ENCODE measurements at places on chromosomes 5 and 9.

- no peak for DNase-seq
Observed at GRCh38 chr9:33080534-33080933, 4.1 kb upstream of the SMU1 start.

- DNase-seq = no peak
Observed at GRCh38 chr5:117686926-117687325, 1112.3 kb upstream of the SEMA6A start.

DNA sequence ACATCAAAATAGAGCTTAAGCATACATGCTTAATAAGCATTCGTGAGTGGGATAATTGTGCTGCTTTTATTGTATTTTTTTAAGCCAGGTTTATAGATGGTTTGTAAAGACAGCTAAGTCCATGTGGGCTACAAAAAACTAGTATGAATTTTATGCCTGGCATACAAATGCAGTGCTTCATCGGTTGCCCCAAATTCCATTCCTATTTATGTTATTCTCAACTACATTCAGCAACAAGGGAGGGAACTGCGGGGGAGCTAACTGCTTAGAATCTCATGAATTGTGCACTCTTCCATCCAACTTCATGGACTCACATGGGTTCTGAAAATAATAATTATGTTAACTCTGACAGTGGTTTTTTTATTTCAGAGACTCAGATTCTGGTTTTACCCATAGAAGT is 199.2 kb downstream of the FAM170A start:
- DNase-seq = no peak

DNA sequence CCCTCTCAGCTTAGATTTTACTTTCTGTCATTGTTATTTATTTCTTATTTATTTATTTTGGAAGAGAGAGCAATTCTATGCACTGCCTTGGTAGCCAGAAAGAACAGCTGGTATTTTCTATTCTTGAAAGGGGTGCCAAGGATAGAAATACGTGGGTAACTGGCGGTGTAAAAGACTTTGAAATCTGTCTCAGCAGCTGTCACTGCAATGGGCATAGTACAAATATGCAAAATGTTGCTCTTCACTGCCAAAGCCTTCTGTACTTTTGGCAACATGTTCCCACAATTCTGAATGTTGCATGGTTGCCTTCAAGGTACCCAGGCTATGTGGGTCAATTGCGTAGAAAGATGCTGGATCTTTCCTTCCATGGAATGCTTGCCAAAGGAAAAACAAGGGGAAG is 230.2 kb upstream of the EDIL3 start:
- no peak for DNase-seq

- DNase-seq = no peak
Observed at GRCh38 chr5:177535125-177535524, 18.4 kb upstream of the DDX41 start.

- DNase-seq = no peak
Observed at GRCh38 chr5:40735609-40736008, 20.2 kb downstream of the TTC33 start.

DNA sequence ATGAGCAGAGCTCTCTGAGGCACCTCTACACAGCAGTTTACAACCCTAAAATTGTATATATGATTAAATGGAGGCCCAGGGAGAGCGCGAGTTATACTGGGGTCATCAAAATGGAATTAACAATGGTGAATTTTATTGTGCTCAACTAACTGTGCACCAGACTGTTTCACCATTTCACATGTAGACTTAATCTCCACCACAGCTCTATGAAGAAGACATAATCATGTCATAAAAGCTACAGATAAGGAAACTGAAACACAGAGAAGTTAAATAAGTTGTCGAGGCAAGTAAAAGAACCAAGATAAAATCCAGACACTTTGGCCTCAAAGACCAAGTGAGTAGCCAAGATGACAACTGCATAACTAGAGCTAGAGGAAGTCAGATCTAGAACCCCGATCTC is 1.5 kb downstream of the SH3TC2 start:
- DNase-seq = no peak

- DNase-seq = no peak
Observed at GRCh38 chr9:68530618-68531017, 10.1 kb downstream of the TMEM252 start.

DNA sequence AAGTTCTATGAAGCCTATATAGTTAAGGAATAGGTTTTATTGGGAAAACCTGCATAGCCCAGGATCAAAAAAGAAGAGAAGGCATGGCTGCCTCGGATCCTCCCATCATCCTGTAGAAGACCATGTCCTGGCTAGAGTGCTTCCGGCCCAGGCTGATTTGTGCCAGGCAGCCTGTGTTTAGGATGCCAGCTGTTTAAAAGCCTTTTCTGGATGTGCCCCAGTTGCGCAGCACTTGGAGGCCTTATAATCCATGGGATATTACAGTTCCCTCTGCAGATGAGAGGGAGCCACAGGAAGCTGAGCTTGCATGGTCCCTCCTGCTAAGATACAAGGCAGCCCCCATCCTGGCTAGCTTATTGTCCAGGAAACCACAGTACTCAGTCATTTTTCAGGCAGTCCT is 97.9 kb downstream of the CHSY3 start:
- no peak for DNase-seq

- no peak for DNase-seq
Observed at GRCh38 chr9:25702536-25702935, 24.3 kb upstream of the TUSC1 start.

GRCh38 chr5:98779264-98779877 is 5.9 kb downstream of the RGMB start:
- no peak for DNase-seq

- no peak for DNase-seq
Observed at GRCh38 chr5:32866138-32866537, 155.0 kb downstream of the NPR3 start.

- no peak for DNase-seq
Observed at GRCh38 chr5:90387508-90387907, 22.0 kb downstream of the CETN3 start.

GRCh38 chr9:133830310-133830709 is 92.2 kb upstream of the SARDH start:
- no peak for DNase-seq

GRCh38 chr5:127757576-127757975 is 54.4 kb downstream of the CCDC192 start:
- no peak for DNase-seq

GRCh38 chr5:120306303-120306702 is 157.8 kb upstream of the PRR16 start:
- no peak for DNase-seq

GRCh38 chr9:131361202-131361833 is 32.6 kb upstream of the PRRC2B start:
- DNase-seq = no peak

GRCh38 chr5:94660506-94660905 is 42.0 kb downstream of the SLF1 start:
- no peak for DNase-seq

GRCh38 chr5:171031977-171032376 is 170.2 kb downstream of the RANBP17 start:
- no peak for DNase-seq

- DNase-seq = no peak
Observed at GRCh38 chr9:35914301-35914807, 5.1 kb downstream of the SPAAR start.

- DNase-seq = no peak
Observed at GRCh38 chr5:174547814-174548213, 176.6 kb upstream of the MSX2 start.

GRCh38 chr9:88949425-88949824 is 41.8 kb upstream of the S1PR3 start:
- no peak for DNase-seq

- DNase-seq = no peak
Observed at GRCh38 chr9:8769153-8769552, 969.6 kb upstream of the DMAC1 start.

GRCh38 chr9:124011460-124012301 is at the start of gene LHX2:
TSS of gene LHX2 (plus strand) at chr9:124011768. CDS start at chr9:124012349, 581 bp downstream.
- peak; percentile 25 for DNase-seq

DNA sequence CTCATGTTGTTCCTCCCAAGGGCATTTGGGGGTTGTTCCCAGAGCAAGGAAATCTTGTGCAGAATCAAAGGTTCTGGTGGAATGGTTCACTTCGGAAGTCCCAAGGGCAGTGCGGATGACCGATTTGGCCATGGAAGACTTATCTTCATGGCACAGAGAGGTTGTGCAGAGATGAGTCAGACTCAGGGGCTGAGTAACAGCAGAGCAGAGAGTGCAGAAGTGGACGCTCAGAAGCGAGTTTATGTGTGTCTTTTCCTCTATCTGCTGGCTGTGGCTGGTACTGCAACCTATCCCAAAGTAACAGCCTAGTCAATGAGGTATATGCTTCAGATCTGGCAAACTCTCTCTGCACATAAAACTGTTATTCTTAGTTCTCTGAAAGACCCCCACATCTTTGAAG is 118.1 kb downstream of the DPYSL3 start:
- DNase-seq = no peak

DNA sequence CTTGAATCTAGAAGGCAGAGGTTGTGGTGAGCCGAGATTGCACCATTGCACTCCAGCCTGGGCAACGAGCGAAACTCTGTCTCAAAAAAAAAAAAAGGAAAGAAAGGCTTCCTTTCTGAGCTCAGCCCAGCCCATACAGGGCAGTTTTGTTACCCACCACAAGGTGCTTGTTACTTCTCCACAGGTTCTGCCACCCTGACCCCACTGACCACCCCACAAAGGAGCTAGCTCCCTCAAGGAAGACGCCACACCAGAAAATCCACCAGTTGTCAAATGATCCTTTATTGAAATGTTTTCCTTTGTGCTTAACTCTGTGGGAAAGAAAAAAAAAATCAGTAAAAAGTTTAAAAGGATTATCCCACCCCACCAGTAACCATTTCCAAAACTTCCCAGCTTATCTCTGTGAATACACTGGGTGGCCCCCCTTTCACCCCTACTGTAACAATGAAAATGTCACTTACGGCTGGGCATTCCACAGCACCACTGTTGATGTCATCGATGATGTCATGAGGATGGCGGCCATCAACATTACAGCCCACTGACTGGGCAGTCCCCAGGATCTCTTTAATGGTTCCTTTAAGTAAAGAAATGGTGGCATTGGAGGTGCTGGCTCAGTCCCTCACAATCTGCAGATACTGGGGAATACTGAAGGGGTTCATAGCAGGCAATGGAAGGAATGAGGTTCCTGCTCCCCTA is 3.6 kb downstream of the RPL12 start:
- DNase-seq = no peak

- no peak for DNase-seq
Observed at GRCh38 chr9:105344283-105344682, 99.8 kb downstream of the SLC44A1 start.

GRCh38 chr9:113488071-113488470 is 24.5 kb downstream of the RGS3 start:
- DNase-seq = no peak

DNA sequence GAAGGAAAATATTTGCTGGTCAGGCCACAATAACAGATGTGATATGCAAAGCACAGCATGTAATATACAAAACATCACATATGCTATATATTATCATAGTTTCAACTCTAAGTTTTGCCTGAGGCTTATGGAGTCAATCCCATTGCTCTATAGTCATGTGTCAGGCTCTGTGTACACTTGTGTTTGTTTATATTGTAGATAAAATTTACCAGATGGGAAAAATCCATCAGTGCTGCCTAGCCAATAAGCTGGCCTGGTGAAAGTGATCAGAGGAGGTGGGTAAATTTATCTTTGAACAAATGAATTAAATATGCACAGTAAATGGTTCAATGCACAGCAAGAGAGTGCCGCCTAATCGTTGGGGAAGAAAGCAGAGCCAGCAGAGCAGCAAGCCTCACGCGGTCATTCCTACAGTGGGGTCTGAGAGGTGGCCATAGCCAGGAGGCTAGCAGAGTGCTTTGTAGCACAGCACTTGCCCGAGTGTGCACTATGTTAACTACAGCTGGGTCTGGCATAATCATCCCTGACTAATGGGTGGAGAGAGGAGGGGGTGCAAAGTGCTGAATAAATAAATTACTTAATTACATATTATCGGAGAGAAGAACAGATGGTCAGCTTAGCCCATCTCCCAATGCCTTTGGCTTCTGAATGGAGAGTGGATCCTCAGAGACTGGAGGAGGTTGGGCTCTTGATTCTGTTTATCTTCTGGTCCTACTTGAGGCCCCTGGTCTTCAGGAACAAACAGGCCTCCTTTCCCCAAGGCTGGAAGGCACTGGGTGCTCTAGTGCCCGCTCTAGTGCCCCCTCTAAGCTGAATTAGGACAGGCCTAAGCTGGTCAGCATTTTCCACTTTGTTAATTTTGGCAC is 153.5 kb downstream of the MAT2B start:
- DNase-seq = no peak

DNA sequence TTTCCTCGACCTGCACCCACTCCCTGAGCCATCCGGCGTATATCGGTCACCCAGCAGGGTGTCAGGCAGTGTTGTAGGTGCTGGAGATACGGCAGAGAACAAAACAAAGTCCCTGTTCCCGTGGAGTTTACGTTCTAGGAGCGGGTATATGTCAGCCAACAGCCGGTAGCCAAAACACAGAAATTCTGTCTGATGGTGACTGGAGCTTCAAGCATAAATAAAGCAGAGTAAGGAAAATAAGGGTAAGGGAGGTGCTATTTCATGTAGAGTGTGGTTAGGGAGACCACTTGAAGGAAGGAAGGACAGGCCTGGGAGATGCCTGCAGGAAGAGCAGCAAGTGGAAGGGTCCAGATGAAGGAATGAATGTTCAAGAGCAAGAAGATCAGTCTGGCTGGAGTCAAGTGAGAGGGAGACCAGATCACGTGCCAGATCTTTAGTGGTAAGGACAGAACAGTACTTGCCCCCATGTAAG is 783 bp upstream of the ZFR start:
- no peak for DNase-seq

DNA sequence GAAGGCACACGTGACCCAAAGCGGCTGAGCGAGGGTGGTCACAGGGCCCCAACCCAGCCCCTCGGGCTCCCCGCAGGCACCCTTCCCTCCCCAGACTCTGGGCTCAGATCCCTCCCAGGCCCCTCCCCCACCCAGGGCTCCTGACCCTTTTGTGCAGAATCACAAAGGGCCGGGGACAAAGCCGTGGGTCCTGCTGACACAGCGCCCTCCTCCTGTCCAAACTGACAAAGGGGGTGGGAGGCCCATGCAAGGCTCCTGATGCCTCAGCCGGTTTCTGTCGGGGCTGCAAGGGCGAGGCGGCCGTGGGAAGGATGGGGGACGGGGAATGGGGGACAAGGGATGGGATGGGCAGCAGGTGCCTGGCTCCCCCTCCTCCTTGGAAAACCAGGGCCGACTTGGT is 43.5 kb upstream of the UBAC1 start:
- DNase-seq = no peak

DNA sequence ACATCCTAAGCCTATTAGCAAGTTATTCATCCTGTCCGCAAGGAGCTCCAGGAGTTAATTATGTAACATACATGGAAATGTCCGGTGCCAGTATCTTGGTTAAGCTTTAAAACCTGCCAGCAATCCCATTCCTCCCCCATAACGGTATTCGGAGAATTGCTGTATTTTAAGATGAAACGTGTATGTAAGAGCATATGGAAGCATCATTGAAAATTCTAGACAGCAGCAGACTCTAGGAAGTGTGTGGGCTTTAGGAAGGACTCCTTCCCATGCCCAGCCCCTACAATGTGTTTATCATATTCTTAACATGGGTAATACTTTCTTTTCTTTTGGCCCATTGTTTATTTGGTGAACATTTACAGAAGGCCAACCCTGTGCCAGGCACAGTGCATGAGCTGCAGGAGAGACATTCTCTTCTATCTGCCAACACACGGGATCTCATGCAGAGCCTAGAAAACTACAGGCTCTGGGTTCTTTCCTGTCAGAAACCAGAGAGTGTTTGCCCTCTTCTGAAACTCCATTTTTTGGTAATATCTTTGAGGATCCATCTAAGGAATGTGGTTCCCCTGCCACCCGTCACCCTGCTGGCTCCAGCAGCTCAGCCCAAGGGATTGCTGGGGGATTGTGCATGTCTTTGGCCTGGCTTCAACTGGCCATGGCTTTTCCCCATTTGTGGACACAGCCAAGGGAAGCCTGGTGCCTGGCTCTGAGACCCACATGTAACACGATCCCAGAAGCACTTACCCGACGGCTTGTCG is 15.1 kb downstream of the ANGPTL2 start:
- DNase-seq = no peak

Data from NCI-H187 (cell line).